ENCODE measurements at places on chromosomes 6 and 20.
A peak's percentile ranks its signal among the peaks of the same experiment; 100 is the strongest.

- no peak for DNase-seq
Measured at GRCh38 chr20:53980031-53980465, 90.3 kb downstream of the BCAS1 start.

- no peak for DNase-seq
Measured at GRCh38 chr6:110815015-110815410, 256 bp downstream of the CDK19 start.

GRCh38 chr6:31814677-31815024 is 432 bp downstream of the HSPA1L start:
- DNase-seq, result peak; percentile 98

DNA sequence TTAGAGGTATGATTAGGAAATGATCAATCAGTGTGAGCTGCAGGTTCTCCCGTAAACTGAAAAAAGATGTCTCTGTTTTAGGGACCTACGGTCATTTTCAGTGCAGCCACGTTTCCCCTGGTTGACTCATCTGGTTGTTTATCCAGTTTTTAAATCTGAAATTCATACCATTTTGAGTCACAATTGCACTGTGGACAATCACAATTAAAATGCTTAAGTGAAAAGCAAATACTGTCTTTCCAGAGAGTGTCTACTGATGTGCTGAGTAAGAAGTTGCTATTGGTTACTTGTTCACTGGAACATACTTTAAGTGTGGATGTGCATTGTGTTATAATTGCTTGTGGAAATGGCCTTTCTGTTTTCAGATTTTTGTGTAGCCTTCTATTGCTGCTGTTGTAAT is 305.1 kb upstream of the SASH1 start:
- DNase-seq, result no peak

GRCh38 chr6:33998660-33999059 is 147.2 kb downstream of the GRM4 start:
- DNase-seq, result no peak

DNA sequence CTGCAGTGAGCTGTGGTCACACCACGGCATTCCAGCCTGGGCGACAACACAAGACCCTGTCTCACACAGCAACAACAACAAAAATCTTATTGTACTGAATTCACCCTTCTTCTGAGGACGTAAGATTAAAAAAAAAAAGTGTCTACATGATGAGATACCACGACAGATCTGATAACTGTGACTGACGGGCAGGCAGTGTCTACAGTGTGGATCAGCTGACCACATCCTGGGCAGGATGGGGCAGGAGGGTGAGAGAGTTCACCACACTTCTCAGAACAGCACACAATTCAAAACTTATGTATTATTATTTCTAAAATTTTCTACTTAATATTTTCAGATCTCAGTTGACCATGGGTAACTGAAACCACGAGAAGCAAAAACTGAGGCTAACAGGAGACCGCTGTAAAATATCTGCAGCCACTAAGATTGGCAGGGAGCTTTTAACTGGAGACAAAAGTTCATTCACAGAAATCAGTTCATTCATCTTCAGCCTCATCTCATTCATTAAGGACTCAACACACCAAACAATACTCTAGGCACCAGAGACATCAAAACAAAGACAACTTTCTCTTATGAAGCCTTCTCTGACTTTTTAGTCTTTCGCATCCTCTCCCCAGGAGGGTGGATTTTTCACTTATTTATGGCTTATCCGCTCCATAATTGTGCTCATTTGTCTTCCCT is 15.7 kb upstream of the NHSL1 start:
- no peak for DNase-seq

- no peak for DNase-seq
Measured at GRCh38 chr6:98579941-98580340, 254.4 kb upstream of the POU3F2 start.

DNA sequence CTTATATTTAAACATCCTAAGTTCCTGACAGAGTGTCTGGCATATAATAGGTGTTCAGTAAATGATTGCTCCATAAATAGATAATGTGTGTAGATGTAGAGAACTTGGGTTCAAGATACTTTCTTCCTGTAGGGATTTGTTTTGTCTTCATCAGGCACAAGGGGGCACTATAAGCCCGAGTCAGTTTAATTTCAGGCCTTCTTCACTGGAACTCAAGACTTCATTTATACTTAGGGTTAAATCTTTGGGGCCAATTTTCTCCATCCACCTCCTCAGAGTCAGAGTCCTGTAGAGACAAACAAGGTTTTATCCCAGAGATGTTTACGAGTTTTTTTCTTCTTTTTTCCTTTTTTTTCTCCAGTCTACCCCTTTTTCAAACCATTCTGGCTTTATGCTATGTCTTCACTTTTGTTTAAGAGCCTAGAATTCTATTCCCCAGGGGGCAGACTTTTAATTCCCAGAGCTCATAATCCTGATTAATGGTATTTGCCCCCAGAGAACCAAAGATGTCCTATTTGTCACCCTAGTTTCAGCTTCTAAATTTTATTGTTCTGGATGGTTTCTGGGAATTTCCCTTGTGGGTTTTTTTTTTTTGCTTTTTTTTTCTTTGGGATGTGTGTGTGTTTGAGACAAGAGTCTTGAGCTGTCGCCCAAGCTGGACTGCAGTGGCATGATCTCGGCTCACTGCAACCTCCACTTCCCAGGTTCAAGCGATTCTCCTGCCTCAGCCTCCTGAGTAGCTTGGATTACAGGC is 88.4 kb downstream of the HFE start:
- DNase-seq, result no peak

- DNase-seq, result no peak
Measured at GRCh38 chr6:43938178-43939105, 168.4 kb downstream of the VEGFA start.

DNA sequence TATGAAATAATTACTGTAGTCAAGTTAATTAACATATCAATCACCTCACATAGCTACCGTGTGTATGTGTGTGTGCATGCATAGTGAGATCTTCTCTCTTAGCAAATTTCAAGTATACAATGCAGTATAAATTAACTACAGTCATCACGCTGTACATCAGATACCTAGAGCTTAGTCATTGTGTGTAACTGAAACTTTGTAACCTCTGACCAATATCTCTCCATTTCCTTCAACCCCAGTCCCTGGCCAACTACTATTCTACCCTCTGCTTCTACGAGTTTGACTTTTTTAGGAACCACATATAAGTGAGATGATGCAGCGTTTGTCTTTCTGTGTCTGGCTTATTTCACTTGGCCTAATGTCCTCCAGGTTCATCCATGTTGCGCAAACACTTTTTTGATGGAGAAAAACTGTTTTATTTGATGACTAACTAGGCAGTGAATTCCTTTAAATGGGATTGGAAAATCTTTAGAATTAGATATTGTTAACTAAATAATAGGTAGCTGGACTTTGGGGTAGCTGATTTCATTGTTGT is 459.5 kb downstream of the DHX35 start:
- no peak for DNase-seq

GRCh38 chr6:44575644-44576043 is 188.1 kb downstream of the CDC5L start:
- no peak for DNase-seq

GRCh38 chr6:111743360-111743759 is 129.9 kb downstream of the FYN start:
- no peak for DNase-seq

DNA sequence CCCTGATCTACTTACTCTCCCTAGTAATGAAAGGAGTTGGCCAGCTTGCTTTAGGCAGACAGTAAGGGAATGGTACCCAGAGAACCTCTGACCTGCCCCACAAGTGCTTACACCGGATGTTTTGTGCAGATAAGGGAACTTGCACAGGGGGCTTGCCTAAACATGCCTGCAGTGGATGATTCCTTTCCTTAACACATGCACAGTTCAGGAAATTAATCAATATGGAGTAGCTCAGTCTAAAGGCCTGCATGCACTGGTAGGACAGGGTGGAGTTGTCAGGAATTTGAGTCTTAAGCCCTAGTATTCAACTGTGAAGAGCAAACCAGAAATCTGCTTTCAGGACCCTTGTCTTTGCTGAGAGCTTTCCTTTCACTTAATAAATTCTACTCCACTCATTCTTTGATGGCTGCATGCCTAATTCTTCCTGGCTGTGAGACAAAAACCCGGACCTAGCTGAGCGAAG is 3.9 kb upstream of the TRIM38 start:
- no peak for DNase-seq

DNA sequence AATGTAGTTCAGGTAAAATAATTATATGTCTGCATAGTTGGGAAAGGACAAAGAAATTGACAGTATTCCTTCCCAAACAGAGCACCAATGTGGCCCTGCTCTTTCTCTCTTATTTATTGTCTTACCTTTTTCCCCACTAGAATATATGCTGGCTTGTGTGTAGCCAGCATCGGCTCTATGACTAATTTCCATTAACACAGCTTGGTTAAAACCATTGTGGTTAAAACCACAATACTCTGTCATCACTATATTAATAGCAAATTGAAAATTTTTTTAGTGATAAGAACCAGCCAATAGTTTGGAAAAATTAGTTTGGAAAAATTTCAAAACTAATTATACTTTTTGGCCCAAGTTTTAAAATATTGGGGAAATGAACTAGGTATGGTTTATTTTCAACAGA is 535.1 kb downstream of the UTRN start:
- no peak for DNase-seq

- no peak for DNase-seq
Measured at GRCh38 chr6:5679691-5680090, 327.0 kb downstream of the NRN1 start.

GRCh38 chr6:11851387-11851786 is 72.8 kb upstream of the ADTRP start:
- DNase-seq, result no peak

- no peak for DNase-seq
Measured at GRCh38 chr20:12927489-12927888, 81.3 kb upstream of the SPTLC3 start.

- no peak for DNase-seq
Measured at GRCh38 chr6:9136141-9136822, 700.9 kb upstream of the SLC35B3 start.

DNA sequence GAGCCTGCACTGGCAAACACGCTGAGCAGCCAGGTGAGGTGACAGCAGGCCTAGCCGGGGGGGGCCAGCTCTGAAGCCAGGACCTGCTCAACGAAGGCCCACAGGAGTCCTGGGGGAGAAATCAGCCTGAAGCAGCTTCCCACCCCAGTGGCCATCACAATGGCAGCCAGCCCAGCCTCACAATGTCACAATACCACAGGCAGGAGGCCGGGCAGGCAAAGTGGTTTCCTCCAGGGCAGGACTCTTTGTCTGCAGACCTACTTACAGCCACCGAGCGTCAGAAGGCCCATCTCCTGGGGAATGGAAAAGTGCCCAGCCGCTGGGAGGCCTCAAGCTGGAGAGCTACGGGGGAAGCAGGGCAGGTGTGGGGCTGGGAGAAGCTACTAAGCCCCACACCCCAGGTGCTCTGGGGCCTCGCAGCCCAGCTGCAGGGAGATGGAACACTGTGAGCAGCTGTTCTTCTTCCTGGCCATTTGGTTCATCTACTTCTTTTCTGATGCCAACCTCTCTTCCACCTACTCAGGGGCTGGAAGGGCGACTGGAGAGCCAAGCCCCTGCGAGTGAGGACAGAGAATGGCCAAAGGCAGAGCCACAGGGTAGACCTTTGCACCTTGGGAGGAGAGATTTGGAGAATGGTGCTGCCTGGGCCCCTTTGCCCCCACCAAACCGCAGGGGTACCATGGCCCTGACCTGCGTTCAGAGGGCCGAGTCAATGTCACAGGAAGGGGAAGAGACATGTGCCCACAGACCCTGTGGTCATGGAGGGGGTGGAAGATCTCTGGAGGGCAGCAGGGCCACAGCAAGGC is 22.3 kb upstream of the AVP start:
- no peak for DNase-seq

DNA sequence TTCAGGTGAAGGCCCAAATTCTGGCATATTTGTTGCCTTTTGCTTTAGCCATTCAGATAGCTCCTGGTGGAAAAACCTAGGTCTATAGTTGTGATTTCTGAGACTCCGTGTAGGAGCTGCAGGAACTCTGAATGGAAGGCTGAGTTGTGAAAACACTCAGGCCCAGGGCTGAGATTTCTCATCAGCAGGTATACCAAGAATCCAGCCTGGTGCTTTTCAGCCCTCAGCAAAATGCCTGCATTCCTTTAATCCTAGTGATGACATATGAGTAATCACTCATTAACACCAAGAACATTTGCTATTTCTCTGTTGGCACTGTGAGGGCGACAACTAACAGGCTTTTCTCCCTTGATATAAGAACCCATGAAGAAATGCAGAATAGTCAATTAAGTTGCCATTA is 546.1 kb upstream of the MAN1A1 start:
- DNase-seq, result no peak

GRCh38 chr6:151357758-151358436 is 33.5 kb downstream of the ZBTB2 start:
- DNase-seq, result no peak

DNA sequence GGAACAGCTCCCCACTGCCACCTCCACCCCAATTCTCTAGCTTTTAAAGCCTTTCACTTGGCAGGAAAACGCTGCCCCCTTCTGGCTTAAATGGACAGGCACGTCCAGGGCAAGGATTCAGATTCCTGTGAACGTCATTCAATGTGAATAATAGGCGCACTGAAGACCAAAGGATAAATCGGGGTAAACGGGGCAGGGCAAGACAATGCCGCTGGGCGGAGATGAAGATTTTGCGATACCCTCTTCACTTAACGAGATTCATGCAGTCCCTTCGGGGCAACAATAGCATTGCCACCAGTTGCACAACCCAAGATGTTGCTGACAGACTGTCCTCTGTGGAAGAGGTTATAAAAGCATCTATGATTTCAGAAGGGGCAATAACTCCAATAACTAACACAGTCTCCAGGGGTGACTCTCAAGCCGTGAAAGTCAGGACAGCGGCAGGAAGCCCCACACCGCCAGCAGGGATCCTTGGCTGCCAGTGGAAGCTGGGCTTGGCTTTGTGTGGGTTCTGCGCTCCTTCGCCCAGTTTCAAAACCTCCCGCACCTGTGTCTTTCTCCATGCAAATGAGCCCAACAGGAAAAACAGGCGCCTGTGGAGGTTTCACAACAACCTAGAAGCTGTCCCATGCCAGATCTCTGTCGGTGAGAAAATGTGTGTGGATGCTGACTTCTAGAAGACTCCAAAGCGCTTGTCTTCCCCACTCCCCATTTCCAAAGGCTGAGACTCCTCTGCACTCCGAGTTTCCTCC is 291.8 kb downstream of the BMP7 start:
- DNase-seq, result peak; percentile 48

DNA sequence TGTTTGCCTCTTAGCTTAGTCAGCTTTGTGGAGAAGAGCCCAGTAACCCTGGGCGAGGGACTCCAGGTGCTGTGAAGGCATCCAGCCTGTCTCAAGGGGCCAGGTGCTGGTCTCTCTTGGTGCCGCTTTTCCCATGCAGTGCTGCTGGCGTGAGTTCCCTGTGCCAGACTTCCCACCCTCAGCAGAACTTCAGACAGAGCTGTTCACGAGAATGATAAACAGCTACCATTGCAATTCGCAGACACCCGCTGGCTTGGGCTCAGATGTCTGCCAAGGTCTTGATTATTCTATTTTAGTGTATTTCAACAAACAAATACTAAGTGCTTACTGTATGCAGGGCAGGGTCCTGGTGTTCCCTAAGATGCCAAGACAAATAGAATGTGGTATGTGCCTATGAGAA is 57.7 kb downstream of the RNF217 start:
- no peak for DNase-seq

GRCh38 chr6:33427585-33428223 is 7.8 kb downstream of the SYNGAP1 start:
- DNase-seq, result no peak
